Activated CD4-positive, alpha-beta T cell treated with anti-CD3 and anti-CD28 coated beads for 36 hours (primary cell): ENCODE measurements at places on chromosomes 12 and 14.

DNA sequence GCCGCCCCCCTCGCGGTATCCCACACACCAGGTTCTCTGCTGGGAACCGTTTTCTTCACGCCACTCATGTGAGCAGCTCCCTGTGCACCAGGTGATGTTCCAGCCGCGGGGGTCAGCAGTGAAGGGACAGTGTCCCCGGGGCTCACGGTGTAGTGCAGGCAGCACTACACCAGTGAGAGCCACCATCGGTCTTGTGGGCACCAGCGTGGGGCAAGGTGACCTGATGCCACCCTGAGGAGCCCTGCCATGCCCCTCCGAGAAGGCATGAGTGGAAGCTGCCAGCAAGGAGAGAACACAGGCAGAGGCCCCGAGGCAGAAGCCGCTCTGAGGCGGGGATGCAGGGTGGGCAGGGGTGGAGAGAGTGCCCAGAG lies 11.5 kb upstream of the FBRSL1 start:
- DNase-seq, result no peak

- no peak for DNase-seq
Measured at GRCh38 chr14:104003616-104004015, 61.3 kb upstream of the RD3L start.

GRCh38 chr12:82952946-82953345 lies 266.2 kb downstream of the TMTC2 start:
- no peak for DNase-seq

- no peak for DNase-seq
Measured at GRCh38 chr12:31482816-31483215, 108.1 kb downstream of the DENND5B start.

DNA sequence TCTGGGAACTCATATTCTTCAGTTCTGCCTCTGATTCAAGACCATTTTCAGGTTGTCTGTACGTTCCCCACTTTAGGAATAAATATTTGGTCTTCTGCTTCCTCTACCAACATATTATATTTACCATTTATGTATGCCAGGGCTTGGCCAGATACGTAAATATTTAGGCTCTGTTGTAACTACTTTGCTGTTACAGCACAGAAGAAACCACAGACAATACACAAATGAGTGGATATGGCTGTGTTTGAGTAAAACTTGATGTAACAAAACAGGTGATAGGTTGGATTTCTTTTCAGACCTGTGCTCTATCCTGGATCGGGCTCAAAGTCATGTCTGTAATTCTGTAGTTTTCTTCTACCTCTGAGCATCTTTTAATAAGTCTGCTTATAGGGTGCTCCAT lies 37.5 kb downstream of the RAP1B start:
- DNase-seq, result no peak
